ENCODE measurements at places on chromosomes 7 and 10.

GRCh38 chr10:98457721-98458120 lies 11.0 kb upstream of the HPS1 start:
- no peak for DNase-seq

DNA sequence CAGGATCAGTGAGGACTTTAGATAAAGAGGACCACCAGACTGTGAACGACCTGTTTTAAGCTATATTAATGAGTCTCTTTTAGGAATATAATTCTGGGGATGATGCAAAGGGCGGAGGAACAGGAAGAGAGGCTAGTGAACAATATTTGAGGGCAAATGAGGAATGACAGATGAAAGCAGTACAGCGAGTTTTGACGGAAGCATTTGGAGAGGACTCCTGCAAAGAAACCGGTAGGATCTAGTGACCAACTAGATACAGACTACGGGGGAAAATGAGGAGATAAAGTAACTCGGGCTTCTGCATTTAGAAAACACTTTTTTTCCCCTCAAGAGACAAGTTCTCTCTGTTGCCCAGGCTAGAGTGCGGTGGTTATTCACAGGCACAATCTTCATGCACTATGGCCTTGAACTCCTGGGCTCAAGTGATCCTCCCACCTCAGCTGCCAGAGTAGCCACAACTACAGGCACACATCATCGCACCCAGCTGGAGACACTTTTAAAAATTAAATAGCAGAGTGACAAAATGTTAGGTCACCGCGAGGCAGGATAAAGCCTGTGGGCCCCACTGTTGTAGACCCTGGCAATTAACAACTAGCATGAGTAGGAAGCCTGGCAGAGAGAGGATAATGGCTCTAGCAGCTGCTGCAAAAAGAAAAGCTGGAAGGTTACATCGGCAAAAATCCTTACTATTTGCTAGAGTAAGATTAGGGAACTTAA lies 143.2 kb downstream of the SRPK2 start:
- no peak for DNase-seq

GRCh38 chr7:83655951-83656556 lies 7.1 kb upstream of the SEMA3E start:
- DNase-seq: no peak

DNA sequence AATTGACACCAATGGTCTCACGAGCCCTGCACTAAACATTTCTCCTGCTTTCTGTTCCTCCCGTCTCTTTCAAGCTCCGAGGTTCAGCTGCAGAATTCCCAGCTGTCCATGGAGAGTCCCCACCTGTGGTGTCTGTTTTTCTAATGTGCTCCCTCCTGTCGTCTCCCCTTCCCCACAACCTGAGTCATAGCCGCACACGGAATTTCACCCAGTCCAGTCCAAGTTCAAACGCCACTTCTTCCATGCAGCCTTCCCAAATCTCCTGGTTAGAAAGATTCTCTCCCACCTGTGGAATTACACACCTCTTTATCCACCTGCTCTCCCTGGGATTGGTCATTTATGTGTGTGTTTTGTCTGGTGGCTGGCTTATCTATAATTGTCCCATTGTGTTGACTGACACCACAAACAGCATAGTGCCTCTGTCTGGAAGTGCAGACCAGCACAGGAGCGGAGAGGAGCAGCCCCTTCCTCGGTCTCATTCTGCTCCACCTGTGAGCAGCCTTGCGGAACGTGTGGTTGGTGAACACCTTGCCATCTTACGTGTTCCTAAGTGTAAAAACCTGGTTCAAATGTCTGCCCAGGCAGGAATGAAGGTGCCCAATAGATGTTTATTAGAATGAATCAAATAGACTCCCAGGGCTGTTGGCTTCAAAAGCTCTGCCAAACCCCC lies 3.3 kb upstream of the DIP2C start:
- no peak for DNase-seq

GRCh38 chr7:151376218-151376902 lies 33.5 kb downstream of the WDR86 start:
- no peak for DNase-seq

DNA sequence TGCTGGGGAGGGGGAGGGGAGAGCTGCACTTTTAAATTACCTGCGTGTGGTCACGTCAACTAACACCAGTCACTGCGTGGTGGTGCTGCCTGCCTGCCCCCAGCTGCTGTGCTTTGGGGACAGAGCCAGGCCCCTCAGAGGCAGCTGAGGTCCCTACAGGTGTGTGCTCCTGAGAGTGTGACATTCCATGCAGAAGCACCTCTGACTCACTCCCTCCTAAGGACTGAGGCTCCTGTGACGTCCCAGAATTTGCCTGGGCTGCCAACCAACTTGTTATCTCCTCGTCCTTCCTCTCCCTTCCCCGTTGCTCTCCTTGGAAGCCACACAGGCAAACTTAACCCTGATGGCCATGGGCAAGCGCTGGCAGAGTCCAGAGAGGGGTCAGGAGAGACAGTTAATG lies 563.0 kb downstream of the PARD3 start:
- DNase-seq: no peak

- DNase-seq: no peak
Observed at GRCh38 chr10:108598831-108599230, 1324.5 kb downstream of the XPNPEP1 start.

DNA sequence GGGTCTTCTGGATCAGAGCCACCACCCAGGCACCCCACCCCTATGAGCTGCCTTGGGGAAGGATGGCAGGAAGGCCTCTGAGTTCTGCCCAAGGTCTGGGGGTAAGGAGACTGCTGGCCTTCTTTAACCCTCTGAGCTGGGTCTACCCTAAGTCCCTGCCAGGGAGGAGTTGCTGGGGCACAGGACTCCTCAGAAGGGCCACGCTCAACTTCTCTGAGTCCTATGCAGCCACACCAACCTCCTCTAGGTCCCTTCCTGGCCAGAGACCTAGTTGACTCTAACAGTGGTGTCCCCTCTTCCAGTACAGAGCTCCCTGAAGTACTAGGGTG lies 2.6 kb upstream of the NEURL1 start:
- no peak for DNase-seq

- DNase-seq: no peak
Observed at GRCh38 chr7:142813226-142813625, 41.6 kb upstream of the EPHB6 start.

- DNase-seq: no peak
Observed at GRCh38 chr10:13987446-13987845, 343.3 kb downstream of the FRMD4A start.

Measured in left forelimb (tissue), 1 donor.